Activated T-helper 1 cell treated with anti-CD3 and anti-CD28 coated beads, Interleukin-12 subunit alpha, Interleukin-12 subunit beta, Interleukin-2, Interleukin-4 antibody, amounts not matched to agents 30 ng/mL and 10 ng/mL and 1 ng/mL, durations not matched to agents 14 hours and 24 hours and 36 hours (primary cell): ENCODE measurements at places on chromosomes 6 and 20.

- no peak for DNase-seq
These were observed at the start of gene FUT9 for GRCh38 chr6:96015518-96016333. Gene FUT9, plus strand, starts transcription at chr6:96015974. Its CDS starts 187,182 bp downstream, at chr6:96203156.

- DNase-seq, result peak; percentile 51
These were observed 3.7 kb upstream of the NEDD9 start for GRCh38 chr6:11236076-11236750.

GRCh38 chr6:117496383-117496990 is 14.0 kb downstream of the DCBLD1 start:
- DNase-seq, result no peak

DNA sequence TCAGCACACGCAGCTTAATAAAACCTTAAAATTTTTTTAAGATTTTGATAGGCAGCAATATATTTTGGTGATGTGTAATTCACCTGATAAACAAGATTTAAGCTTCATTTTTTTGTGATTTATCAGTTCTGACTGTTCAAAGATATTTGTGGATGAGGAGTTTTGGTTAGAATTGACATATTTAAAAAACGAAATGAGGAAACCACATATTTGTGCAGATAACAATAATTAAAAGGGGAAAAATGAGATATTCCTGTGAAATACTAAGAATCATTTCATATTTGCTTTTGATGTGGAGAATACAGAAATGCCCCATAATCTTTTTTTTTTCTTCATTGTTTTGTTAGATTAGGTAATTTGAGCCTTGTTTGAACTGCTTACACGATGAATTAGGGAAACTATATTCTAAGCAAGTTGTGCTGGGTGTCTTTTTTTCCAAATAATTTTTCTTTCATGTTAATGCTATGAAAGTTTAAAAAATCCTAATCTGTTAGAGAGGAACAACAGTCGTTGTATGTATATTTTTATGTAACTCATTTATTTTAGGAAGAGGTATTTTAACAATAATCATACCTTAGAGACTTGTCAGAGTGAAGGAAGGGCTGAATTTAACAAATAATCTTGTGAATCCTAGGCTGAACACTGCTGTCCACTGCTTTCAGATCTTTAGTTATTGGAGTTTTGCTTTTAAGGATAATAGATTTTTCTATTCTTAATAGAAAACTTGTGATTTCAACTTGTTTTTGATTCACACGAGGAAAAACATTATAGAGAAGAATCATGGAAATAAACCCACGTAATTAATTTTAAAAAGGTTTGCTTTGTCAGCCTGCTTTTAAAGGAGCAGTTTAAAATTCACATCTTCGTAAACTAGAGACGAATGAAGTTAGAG is 4.0 kb downstream of the ARID1B start:
- DNase-seq, result no peak

- no peak for DNase-seq
These were observed 187.3 kb downstream of the GPX5 start for GRCh38 chr6:28712982-28713381.

DNA sequence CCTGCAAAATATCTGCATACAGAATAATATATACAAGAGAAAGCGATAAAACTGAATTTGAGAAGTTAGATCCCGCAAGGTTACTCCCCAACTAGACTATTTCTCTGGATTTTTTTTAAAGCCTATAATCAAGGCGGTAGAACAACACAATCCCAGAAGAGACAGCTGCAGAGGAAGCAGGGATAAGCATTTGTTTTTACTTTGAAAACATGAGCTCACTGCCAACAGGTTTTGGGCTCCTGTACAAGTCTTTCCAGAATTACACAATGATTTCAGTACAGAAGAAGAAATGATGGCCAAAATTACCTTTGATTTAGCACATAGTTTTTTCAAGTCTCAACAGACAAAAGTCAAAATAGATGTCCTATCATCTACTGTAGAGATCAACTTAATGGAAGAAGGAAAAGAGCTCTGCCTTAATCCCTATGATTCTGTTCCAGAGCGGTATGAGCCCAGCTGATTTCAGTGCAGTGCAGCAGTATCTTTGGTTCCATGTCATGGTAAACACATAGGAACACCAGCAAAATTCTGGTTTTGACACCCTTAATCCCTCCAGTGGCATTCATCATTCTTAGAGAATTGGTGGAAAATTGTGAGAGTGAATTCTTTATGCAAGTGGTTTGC is 304.3 kb downstream of the HDGFL1 start:
- no peak for DNase-seq

DNA sequence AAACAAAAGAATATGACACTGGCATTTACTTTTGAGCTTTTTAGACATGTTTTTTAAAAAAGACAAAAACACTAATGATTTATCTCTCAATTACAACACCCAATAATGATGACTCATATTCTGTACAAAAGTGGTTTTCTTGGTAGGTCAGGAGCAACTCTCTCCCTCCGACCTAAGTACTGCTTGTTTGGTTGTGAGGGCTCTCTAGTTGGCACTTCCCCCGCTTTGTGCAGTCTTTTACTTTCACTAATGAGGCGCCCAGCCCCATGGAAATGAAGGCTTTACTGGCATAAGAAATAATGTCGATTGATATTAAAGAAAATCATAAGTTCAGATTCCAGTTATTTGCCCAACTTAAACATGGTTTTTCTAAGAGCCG is 1.3 kb downstream of the KPNA5 start:
- DNase-seq, result no peak

GRCh38 chr6:33578588-33579011 is 1.5 kb downstream of the BAK1 start:
- DNase-seq, result peak; percentile 65

DNA sequence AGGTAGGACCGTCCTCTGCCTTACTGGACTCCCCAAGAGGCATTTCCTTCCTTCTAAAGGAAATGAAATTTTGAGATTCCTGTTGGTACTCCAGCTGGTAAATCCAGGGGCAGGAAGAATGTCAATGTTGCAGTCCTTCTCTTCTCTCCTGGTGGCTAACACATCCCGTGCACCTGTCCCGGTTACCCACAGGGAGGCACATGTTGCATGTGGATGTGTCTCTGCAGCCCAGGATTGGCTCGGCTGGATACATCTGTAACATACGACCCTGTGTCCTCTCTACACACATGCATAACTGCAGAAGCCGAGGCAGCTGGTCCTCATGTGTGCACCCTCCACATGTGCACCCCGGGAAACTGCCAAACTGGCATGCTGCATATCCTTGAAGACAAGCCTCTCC is 1.3 kb upstream of the LRFN2 start:
- DNase-seq, result no peak

DNA sequence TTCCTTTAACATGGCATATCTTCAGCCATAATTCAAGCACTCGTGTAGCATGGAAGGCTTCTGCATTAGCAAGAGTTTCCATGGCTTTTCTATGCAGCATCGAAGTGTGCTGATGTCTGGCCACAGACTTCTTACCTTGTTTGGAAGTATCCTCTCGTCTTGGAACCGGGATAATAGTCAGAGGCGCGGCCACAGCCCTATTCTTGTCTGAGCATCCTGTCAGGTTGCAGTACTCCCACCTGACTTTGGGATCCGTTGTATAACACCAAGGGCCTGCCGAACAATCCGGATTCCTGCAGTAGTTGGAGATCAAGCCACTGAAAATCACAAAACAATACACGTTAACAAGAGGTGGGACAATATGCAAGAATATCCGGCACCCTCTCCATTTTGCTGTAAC is 138.9 kb downstream of the SLC22A3 start:
- DNase-seq, result no peak

GRCh38 chr6:158815907-158816306 is 3.3 kb downstream of the EZR start:
- no peak for DNase-seq

DNA sequence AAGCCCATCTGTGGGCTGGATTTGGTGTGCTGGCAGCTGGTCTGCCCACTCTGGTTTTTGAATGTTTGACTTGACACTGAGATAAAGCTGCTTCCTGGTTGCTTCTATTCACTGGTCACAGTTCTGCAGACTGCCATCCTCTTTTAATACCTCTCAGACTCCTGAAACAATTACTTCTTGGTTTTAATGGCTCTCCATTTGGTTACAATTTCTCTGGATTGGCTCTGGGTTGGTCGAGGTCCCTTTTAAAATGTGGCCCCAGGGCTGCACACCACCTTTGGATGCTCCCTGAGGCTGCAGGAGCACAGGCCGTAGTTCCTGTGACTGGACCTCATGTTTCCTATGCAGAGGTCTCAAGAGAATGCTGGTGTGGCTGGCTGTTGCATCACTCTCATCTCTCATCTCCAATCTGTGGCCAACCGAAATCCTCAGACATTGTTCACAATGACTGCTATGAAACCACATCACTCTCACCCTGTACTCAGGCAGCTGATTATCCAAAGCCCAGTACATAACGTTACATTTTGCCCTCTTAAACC is 98.5 kb downstream of the INSM1 start:
- no peak for DNase-seq

- DNase-seq, result no peak
These were observed 11.5 kb downstream of the EIF2S2 start for GRCh38 chr20:34100576-34100975.

- DNase-seq, result no peak
These were observed 5.7 kb upstream of the BACH2 start for GRCh38 chr6:90302320-90302719.

- DNase-seq, result no peak
These were observed 891.3 kb downstream of the EYS start for GRCh38 chr6:64815718-64816117.

DNA sequence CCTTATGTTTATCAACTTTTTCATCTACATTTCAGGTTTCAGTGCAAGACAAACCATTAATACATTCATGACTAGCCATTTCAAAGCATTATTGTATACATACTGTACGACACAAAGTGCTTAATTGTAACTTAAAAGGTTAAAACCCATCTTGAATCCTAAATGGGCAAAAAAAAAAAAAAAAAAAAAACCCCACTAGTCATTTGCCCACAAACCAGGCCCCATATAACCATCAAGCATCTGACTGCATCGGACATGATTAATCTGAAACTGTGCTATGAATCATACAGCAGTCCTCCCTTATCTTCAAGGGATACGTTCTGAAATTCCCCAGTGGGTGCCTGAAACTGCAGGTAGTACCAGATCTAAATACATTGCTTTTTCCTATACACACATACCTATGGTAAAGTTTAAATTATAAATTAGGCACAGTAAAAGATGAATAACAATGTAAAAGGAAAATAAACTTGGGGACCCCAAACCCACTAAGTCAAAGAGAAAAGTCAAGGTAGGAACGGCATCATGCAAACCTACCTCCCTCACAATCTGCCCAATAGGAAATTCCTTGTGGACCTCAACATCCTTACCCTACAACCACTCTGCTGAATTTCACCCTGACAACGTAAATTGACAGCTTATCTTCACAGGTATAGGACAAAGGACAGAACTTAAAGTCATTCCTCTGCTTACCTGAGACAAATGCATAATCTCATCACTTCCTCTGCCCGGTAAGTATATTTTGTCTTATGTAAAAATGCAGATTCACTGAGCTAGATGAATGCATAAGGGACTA is 14.3 kb downstream of the B4GALT5 start:
- no peak for DNase-seq

GRCh38 chr6:109488001-109488400 is 5.0 kb upstream of the ZBTB24 start:
- DNase-seq, result no peak

- DNase-seq, result no peak
These were observed 150.3 kb upstream of the PREP start for GRCh38 chr6:105553171-105553570.

GRCh38 chr6:14758421-14759081 is 487.3 kb upstream of the JARID2 start:
- no peak for DNase-seq

GRCh38 chr6:32973144-32974015 is 5.0 kb downstream of the BRD2 start:
- peak; percentile 46 for DNase-seq

DNA sequence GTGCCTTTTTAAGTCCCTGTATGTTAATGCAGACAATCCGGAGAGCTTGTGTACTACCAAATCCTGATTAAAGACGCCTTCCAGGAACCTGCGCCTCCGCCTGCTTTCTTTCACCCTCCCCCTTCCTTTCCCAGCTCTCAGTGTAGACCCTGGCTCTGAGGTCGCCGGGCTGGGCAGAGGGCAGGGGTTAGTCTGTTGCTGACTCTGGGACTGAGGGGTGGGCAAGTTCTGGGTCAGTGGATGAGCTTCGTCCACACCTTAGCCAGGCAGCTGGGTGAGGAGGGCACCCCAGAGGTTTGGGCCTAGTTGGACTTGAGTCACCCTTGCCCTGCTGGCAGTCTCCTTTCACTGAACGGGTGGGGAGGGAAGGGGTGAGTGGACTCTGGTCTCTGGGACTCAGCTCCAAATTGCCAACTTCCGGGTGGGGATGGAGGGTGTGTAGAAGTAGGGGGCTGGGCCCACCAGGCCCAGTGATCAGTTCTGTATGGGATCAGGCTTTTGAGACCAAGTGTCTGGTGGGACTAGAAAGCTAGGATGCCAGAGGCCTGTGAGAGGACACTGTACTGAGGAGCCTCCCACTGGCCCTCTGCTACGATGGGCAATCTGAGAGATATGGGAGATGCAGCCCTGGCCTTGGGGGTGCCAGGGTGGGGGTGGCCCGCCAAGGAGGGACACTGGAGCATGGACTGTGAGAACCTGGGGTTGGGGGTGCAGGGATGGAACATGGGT is 21.3 kb upstream of the SLC22A7 start:
- no peak for DNase-seq

GRCh38 chr20:62907384-62908317 is 18.7 kb downstream of the DIDO1 start:
- no peak for DNase-seq

DNA sequence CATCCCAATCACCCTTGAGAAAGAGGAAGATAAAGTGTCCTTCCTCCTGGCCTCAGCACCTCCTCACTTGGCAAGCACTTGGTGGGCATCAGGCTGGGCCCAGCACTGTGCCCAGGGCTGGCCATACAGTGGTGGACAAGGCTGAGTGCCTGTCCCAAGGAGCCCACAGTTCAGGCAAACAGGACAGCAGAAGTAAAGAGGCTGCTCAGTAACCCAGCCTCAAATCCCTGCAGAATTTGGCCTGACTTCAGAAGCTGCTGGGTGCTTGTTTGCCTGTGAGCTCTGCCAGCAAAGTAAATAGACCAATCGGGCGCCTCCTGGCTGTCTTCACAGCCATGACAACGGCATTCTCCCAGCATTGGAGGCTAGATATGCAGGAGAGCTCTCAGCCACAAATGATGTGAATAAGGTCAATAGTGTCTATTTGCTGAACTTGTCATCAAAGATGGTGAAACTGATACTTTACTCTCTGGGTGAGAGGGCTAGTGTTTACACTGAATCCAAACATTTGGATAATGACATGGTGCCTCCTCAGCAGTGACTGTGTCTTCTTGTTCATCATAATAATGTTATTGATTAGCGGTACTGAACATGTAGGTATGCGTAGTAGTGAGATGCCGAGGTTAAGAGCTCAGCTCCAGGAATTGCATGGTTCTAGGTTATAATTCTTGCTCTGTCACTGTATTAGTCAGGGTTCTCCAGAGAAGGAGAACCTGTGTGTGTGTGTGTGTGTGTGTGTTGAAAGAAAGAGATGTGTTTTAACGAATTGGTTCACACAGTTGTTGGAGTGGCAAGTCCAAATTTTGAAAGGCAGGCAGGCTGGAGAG is 36.9 kb upstream of the FANCE start:
- peak; percentile 22 for DNase-seq

GRCh38 chr6:128754658-128755256 is 128.2 kb upstream of the LAMA2 start:
- no peak for DNase-seq

- no peak for DNase-seq
These were observed 517.3 kb upstream of the PTCHD4 start for GRCh38 chr6:48628316-48628715.

GRCh38 chr6:3022765-3023662 is 23.3 kb downstream of the NQO2 start:
- DNase-seq, result peak; percentile 38
